Ammon's horn (tissue), 1 donor: ENCODE measurements at places on chromosomes 1 and 21.

DNA sequence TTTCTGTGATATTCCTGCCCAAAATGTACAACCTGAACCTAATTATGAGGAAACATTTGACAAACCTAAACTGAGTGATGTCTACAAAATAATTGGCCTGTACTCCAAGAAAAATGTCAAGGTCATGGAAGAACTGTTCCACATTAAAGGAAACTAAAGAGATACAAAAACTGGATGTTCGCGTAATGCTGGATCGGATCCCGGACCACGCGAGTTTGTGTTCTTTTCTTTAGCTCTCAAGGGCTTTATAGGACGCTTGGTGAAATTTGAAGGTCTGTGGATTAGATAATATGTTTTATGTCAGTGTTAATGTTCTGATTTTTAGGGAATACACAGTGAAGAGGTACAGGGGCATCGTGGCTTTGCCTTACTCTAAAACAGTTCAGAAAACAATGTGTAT is 400.5 kb downstream of the CAMTA1 start:
- DNase-seq, result no peak

DNA sequence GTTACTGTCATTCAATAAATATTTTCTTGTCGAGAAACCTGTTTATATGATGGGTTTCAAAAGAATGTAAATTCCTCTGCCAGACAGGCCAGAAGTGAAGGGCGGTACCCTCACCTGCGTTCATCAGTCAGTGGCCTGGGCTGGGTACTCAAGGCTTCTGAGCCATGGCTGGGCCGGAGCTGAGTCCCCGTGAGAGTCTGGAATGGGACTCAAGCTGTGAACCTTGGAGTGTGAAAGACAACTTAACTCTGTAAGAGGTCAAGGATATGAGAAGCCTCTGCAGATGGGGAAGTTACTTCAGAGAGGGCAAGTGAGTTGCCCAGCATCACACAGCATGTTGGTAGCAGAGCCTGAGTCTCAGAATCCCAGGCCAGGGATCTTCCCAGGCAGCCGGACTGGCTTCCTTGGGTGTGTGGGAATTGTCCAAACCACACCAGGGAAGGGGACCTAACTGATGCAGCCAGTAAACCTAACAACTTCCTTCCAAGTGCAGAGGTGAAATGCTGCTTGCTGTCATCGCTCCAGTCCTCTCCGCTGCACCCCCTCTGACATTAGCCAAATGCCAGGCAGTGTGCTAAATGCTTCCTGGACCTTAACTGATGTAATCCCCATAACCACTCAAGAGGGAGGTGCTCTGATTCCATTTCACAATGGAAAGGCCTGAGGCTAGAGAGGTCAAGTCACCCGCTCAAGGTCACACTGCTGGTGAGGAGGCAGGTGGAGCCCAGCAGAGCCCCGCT is 4.8 kb downstream of the DISP3 start:
- DNase-seq, result no peak

DNA sequence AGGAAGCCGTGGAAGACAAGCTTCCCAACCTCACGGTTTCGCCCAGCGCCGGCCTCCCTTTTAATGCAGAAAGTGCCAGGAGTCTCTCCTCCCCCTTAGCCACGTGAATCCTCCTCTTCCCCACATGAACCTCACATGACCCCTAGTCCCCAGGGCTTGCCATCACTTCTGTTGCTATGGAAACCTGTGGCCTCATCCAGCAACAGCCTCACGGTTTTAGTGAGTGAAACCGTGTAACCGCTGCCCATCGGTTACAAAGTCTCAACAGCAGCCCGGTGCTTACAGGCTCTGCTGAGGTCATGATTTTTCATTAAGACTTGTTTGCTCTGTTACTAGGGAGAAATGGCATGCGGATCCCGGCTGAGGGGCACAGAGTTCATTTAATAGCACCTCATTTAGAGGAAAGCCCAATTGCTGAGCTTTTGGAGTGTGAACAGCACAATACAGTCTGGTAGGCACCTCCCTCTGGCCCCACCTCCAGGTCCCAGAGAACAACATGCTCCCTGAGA is 143.2 kb upstream of the BACE2 start:
- DNase-seq, result no peak

- no peak for DNase-seq
These were observed 40.5 kb upstream of the SRP9 start for GRCh38 chr1:225737161-225737560.

GRCh38 chr1:109487261-109487660 is 3.6 kb downstream of the ATXN7L2 start:
- no peak for DNase-seq
